ENCODE measurements at places on chromosomes 3 and 15. TPM values are rescaled to one million over a fixed set of nuclear protein-coding genes. Genes with fewer than 3 reads are reported as not detected.
A peak's percentile ranks its signal among the peaks of the same experiment; 100 is the strongest.

DNA sequence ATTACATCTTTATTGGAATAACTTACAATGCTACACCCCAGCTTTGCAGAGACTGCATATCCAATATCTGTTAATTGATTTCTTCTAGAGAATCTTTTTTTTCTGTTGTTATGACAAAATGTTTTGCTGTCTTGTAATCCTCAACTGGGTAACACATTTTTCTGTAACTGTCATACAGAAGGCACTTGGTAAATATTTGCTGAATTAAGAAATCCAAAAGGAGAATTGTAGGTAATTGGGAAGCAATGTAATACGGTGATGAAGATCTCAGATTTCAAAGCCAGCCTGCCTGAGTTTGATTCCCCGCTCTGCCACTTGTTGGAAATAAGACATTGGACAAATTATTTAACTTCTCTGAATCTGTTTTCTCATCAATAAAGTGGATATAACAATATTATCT, 169.1 kb downstream of the WDR72 start:
- no peak for DNase-seq

DNA sequence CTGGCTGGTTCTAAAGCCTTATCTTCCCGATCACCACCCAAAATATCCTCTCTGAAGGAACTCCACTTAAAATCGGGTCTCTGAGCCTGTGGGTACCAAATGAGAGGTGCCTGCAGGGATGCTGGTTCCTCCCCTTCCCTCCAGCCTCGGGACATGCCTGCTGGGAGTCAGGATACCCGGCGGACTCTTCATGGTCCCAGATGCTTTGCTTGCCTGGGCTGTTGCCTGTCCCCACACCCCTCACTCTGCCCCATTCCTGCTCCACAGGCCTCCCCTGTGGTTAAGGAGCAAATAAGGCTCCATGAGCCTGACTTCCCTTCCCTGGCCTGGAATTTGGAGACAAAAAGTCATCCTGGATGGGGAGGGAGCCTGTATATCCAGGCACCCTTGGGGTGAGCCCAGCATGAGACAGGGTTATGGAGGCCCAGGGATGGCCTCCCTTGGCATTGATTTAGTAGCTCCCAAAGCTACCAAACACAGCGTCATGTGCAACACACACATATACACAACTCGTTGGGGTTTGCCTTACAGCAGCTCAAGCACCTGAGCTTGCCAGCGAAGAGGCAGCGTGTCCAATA, 12.3 kb upstream of the CORO2B start:
- no peak for DNase-seq

DNA sequence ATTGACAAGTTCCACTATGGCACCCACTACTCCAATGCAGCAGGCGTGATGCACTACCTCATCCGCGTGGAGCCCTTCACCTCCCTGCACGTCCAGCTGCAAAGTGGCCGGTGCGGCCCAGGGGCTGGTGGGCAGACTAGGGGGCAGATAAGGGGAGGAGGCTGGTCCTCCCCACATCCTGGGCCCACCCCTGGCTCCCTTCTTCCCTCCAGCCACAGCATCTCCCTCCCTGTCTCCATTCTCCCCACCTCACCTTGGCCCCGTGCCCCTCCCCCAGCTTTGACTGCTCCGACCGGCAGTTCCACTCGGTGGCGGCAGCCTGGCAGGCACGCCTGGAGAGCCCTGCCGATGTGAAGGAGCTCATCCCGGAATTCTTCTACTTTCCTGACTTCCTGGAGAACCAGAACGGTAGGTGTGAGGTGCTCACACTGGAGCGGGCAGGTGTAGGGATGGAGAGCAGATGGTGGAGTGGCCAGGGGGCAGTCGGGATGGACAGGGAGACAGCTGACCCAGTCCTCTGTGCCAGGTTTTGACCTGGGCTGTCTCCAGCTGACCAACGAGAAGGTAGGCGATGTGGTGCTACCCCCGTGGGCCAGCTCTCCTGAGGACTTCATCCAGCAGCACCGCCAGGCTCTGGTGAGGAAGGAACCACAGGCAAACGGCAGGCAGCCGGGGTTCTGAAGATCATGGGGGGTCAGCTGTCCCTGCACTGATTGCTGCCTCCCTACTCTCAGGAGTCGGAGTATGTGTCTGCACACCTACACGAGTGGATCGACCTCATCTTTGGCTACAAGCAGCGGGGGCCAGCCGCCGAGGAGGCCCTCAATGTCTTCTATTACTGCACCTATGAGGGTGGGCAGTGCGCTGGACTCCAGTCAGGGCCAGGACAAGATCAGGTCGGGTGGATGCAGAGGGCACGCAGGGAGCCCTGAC, 26.0 kb downstream of the NBEAL2 start:
- no peak for DNase-seq

GRCh38 chr3:169822983-169823382, 10.3 kb upstream of the LRRC34 start:
- DNase-seq: no peak

- DNase-seq: no peak
Measured at GRCh38 chr3:52437326-52438103, 7.4 kb downstream of the SEMA3G start.

GRCh38 chr15:44289259-44289790, 806 bp downstream of the GOLM2 start:
- peak; percentile 11 for DNase-seq

- DNase-seq: no peak
Measured at GRCh38 chr3:31572236-31573004, 39.7 kb downstream of the STT3B start.

GRCh38 chr3:18752273-18752934, 327.3 kb upstream of the SATB1 start:
- DNase-seq: no peak

DNA sequence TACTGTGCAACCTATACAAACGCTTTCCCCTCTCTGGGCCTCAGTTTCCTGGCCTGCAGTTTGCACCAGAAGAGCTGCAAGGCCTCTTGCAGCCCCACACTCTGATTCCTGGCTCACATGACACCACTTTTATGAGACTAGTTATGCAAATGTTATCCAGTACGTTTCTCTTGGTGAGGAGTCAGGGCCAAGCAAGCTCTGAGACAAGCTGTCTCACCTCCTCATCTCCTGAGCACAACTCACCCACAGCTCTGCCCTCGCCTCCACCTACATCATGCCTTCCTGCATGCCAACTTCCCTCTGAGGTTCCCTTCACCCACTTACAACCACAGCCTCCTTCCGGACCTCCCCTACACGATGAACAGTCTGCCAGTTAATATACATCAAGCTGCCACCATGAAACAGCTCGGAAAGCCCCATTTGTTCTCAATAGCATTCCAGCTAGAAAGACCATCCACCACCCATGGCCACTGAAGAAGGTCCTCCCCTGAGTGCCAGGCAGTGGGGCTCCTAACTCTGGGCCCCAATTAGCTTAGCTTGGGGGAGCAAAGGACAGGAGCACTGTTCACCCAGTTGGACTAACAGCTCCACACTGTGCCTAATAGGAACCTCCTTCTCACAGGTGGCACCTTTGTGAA, 25.0 kb downstream of the CRYGS start:
- DNase-seq: no peak

GRCh38 chr3:187256051-187256616, 35.4 kb downstream of the MASP1 start:
- no peak for DNase-seq

- DNase-seq: no peak
Measured at GRCh38 chr3:186187401-186188275, 78.7 kb upstream of the ETV5 start.

DNA sequence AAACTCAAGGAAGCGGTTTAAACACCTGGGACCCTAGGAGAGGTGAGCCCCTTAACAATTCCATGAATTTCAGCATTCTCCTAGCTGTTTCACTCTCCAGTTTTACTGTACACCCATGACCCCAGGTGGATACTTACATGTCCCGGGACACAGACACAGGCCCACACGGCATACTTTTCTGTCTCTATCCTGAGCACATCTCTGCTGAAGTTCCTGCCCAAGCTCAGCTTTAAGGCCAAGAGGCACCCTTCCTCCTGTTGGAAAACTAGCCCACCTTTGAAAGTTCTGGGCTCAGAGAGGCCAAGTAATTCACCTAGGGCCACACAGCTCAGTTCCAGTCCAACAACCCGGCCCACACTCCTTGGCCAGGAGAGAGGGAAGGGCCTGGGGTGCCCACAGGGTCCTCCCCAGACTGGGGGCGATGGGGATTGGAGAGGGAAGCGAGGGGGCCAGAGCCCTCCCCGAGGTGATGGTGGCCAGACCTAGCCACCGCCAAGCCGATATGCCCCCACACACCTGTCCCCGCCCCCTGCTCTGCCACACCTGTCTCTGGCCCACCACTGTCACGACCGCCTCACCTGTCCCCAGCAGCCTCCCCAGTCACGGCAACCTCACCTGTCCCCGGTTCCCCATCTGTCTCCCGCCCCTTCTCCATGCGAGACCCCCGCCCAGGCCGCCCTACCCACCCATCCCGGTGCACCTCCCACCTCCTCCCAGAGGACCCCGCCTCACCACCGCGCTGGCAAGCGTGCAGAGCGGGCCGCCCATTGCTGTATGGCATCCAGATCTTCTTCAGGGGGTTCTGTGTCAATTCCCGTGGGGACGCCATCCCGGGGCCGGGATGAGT, 431 bp downstream of the PFKFB4 start:
- DNase-seq: no peak

- no peak for DNase-seq
Measured at GRCh38 chr3:82128271-82128670, 366.8 kb upstream of the GBE1 start.

- no peak for DNase-seq
Measured at GRCh38 chr3:30081904-30082303, 524.5 kb upstream of the TGFBR2 start.

DNA sequence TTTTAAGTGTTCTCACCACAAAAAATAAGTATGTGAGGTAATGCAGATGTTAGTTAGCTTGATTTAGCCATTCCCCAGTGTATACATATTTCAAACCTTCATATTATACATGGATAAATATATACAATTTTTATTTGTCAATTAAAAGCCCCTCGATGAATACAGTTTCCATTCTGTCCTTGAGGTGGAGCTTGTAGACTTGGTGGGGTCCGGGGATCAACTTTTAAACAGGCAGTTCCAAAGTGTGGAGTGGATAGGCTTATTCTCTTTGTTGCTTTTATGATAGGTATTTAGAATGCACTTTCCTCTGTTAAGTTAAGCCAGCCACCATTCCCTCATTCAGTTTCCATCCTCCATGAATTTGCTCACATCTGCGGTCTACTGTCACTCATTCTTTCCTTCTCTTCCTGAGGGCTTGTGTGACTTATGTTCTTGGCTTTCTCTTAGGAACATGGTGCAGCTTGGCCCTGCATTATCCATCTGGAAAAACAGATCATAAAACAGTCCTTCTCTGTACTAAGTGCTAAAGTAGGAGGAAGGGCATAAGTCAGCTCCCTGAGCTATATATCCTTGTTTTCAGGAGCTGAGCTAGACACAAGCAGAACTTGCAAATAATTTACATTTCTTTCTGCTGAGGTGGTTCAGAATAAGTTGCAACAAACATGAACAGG, 149.1 kb downstream of the NFKBIZ start:
- peak; percentile 57 for DNase-seq

DNA sequence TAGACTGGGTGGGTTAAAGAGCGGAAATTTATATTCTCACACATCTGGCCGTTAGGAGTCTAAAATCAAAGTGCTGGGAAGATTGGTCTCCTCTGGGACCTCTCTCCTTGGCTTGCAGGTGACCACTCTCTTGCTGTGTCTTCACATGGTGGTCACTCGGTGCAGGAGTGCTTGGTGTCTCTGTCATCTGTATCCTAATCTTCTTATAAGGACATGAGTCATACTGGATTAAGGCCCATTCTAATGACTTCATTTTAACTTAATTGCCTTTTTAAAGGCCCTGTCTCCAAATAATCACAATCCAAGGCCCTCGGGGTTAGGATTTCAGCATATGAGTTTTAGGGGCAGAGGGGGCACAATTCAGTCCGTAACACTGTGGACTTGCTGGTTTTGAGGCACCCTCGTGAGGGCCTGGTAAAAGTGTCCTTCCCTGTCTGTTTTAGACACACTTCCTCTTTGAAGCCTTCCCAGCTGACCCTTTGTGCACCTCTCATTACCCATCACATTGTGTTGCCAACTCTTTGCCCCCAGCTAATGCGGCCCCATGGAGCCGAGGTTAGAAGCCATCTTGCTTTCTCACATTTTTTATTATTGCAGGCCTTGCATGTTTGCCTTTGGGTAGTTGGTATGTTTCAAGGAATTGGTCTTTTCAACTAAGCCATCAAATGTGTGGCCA, 3.2 kb downstream of the XYLB start:
- no peak for DNase-seq

DNA sequence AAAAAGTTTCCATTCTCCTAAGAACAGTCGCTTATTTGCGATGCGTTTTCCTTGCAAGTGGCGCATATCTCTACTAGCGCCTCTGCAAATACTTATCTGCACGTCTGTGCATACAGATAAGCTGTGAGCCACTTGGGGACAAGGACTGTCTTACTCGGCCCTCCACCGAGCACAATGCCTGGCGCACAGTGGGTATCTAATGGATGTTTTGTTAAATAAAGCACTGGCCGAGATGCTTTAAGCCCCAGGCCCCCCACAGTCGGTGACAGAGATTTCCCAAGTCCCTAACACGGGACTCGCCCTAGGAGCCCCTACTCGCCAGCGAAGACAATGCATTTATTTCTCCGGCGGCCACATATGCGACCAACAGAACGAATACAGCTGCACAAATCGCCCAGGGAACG, 503 bp downstream of the HLTF start:
- DNase-seq: no peak

GRCh38 chr3:57956119-57956832, 51.9 kb upstream of the FLNB start:
- DNase-seq: peak; percentile 51

GRCh38 chr3:29255854-29256696, 24.8 kb upstream of the RBMS3 start:
- no peak for DNase-seq

DNA sequence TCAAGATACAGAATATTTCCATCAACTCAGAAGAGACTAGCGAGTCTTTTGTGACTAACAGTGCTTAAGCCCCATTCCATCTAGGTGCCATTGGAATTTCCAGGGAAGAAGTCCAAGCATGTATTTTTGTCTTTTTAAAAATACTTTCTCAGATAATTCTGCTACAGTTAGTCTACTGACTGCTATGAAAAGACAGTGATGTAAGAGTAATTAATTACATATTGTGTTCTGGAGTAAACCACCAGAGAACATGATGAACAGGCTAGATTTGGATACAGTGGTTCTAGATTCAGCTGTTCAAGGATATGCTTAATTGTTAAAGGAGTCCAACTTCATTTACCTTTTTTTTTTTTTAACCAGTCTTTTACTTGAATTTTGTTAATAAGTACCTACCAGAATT, 34.8 kb upstream of the PAK6 start:
- DNase-seq: no peak

GRCh38 chr3:128946411-128946810, 47.5 kb downstream of the CFAP92 start:
- no peak for DNase-seq

Gene ITIH1
- total RNA-seq: not detected

Gene ACKR4
- 1.3 TPM for total RNA-seq

Gene TICRR
- total RNA-seq: 0.40 TPM

Gene PRSS50
- not detected for total RNA-seq

Gene SYNM
- total RNA-seq: 43.4 TPM

Gene GOLGA6L10
- 0.44 TPM for total RNA-seq

Gene RGMA
- total RNA-seq: 0.20 TPM

Gene GATA2
- total RNA-seq: 7.8 TPM

Data from lung microvascular endothelial cell (primary cell).